ENCODE measurements at places on chromosomes 1 and 21.

DNA sequence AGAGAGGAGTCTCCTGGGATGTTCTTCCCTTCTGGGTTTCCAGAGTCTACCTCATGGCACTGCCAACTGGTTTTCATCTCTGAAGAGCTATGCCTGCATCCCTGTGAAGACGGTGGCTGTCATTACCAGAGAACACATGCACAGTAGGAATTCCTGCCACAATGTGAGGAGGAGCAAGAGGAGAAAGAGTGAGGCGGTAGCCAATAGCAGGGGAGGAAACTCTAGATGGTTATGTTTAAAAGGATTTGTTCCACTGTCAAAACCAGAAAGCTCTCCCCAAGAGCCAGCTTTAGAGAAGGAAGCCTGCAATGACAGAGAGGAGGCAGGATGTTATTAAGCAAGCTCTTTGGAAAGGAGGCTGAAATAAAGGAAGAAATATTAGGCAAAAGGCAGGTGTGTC is 12.3 kb downstream of the LMX1A start:
- DNase-seq: no peak

DNA sequence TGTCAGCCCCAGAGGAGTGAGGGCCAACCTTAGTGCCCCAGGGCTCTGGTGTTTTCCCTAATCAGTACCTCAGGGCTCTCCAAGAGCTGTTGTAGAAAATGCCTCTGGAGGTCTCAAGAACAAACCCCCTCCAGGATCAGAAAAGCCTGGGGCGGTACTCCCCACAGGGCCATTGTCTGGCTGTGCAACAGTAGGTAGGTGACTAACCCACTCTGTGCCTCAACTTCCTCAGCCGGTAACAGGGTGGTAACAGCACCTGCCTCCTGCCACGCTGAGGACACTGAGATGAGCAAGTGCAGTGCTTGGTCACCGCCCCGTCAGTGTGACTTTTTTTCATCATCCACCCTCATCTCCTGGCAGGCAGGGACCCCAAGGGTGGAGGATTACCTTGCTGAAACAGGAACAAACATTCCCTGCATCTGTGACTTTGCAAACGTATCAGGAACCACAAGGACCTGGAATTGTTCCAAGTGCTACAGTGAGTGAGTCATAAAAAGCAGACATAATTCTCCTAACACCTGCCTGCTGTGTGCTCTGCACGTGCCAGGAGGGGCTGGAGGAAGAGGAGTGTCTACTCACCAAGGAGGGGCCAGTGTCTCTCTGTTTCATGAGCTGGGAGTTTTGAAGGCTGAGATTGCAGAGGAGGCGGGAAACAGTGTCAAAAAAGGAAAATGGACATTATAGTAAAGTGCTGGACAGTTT is 440.8 kb downstream of the NPHP4 start:
- no peak for DNase-seq

DNA sequence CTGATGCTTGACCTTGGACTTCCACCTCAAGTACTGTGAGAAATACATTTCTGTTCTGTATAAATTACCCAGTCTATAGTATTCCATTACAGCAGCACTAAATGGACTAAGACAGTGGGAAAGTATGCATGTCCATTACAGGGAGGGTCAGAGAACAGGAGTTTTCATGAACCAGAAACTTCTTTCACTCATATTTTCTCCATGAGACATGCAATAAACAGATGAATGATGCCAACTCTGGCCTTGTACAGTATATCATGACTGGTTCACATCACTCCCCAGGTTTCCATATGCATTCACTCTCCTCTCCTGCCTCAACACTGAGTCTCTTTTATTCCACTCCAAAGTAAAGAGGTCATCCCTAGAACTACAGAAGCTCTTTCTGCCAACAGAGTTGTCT is 4.5 kb upstream of the IFI16 start:
- no peak for DNase-seq

DNA sequence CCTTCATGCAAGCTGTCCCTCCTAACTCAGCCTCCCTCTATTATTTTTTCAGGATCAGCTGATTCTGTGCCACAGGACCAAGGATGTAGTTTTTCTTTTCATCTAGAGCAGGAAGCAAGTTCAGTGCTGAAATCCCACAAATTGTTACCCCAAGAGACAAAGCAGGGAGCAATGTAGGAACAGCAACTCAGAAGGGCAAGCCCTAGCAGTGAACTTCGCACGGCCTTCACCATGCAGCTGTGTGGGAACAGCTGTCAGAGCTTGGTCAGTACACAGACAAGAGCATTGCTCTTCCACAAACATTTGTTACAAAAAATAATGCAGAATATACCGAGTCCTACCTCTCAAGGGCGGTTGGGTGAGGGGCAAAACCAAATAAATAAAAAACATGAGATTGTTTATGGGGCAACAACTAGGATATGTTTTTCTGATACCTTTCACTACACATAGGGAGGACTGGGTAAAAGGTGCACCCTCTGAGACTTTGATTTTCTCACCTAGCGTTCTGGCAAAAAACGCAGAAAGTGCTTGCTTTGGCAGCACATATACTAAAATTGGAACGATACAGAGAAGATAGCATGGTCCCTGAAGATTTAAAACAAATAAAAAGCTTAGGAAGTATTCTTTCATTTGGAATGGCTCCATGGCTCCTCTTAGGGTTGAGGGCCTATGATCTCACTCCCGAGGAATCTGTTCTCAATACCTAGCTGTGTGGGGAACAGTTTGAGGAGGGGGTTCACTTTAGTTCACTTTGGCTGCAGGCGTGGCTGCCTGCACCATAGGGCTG is 37.1 kb upstream of the ANGPTL7 start:
- DNase-seq: no peak

DNA sequence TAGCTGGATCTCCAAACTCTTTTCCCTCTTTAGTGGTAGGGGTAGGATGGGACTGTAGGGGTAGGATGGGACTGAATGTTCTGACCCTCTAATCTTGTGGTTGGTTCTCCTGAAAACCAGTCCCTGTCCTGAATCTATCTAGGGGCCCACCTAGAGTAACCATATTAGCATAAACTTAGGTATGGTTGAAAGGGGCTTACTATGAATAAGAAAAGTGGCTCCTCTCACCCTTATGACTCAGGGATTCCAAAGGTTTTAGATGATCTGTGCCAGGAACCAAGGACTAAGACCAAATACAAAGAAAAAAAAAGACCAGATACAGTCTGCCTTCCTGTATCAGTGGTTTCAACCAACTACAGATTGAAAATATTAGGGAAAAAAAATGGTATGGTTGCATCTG is 28.9 kb downstream of the RNF2 start:
- peak; percentile 9 for DNase-seq

DNA sequence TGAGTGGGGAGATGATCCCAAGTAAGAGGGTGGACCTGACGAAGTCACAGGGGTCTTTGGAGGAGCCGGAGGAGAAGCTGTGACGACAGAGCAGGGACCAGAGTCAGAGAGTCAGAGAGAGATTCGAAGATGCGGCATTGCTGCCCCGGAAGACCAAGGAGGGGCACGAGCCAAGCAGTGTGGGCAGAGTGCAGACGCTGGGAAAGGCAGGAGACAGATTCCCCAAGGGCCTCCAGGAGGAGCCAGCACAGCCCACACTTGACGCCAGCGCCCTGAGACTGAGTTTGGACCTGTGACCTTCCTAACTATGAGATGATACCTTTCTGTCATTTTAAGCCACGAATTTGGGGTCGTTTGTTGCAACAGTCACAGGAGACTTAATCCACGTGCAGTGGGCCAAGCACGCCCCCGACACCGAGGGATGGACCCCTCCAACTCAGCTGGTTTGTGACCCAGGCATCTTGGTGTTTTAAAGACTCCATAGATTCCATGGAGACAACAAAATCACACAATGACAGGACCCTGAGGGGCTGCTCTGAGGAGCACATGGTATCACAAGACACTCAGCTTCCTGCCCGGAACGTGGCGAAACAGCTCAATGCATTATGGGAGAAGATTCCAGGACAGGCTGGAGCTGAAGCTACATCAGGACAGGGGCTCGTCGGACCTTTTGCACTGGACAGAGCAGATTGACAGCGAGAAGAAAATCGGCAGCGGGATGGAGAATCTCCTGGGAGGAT is 11.0 kb upstream of the TFF1 start:
- no peak for DNase-seq

DNA sequence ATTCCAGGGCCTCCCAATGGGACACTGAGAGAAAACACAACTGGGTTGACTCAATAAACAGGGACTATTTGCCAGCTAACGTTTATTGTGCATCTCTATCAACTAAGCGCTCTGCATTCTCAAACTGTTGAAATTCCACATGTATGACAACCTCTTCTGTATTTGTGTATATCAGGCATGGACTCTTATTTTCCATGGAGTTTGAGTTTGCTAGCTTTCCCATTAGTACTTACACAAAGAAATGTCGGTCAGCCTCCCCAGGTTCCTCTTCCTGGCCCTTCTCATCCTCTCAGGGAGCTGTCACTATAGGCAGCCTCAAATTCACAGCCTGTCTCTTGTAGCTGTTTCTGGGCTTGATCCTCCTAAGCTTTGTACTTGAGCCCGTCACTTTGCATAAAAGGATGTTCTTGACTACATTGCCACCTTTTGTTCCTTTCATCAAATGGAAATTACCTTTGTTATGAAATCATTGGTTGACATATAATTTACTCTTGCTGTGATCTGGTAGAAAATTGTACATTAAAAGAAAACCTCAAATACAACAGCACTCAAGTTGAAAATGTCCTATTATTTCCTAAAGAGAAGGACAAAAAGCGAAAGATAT is 60.0 kb upstream of the NTPCR start:
- DNase-seq: no peak

GRCh38 chr1:24713176-24713575 is 32.1 kb upstream of the CLIC4 start:
- no peak for DNase-seq

GRCh38 chr1:68160021-68160420 is 72.3 kb downstream of the WLS start:
- no peak for DNase-seq

DNA sequence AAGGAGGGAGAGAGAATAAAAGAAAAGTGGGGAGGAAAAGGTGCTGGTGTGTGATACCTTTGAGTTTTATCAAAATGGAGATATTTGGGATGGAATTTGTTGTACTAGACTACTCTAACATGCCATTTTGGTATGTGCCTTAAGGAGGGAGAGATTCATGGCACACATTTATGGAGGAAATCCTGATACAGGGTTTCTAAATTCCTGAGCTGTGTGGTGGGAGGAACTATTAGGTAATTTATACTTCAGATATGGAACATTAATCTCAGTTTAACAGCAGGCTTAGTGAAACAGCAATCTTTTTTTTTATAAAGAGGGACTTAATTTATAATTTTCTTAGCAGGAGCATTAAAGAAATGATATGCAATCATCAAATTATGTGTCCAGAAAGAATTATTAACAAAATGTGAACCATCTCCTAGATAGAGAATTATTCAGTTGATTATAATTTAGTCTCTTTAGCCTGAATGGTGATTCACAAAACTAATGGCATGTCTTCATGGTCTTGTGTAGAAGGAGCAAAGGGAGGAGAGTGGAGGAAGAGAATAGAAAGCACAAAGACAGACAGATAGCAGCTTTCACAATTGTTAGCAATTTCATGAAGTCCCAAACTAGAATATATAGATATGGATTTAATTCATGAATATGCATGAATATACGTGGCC is 301.6 kb downstream of the HLX start:
- DNase-seq: no peak

DNA sequence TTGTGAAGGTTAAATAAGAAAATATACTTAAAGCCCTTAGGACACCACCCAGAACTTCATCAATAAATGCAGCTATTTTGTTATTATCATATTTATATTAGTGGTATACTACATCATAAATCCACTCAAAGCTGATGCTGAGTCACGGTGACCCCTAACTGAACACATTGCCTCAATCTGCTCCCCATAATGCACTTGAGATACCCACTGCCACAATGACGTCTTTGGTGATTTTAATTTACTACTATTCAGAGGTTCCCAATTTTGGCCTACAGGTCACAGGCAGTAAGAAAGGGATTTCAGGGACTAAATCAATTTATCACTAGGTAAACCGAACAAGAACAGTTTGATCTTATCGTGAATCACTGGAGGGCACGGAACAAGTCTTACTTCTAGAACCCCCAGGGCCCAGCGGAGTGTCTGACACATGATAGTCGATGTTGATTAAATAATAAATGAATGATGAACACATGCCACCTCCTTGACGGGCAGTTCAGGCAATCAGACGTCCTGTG is 493 bp upstream of the CHD1L start:
- no peak for DNase-seq

DNA sequence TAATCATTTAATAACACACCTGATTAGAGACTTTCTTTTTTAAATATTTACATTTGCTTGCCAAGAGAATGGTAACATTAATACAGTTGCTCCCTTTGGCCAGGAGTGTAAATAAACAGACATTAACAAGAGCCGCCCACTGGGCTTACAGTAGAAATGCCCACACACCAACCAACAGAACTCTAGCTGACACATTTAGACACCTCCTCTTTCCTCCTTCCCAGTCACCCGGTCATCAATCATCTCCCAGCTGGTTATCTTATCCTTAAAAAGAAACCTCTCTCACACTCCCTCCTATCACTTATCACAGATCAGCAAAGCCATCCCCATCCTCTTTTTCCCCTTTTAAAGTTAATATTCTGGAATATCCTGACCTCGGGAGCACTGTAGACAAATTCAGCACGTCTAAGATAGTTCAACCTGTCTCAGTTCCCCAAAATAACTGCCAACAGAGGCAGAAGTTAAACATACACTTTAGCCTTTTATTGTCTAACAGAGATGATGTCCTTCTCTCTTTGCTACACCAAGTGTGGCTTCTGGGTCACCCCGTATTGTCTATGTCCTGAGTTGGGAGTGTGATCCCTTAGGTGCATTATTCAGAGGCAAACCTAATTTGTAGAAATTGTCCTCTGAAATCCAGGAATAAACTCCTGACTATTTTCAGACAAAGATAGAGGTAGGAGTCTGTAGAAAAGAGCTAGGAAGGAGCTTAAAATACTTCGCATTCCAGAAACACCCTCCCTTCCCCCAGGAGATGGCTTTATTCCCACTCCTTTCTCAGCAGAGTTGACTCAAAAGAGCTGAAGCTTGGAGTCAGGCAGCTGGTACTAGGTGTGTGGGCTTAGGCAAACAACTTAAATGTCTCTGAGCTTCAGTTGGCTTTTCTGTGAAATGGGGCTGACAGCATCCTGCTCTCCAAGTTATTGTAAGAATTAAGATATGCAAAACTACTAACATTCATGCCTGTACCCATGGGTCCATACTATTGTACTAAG is 8.8 kb downstream of the MYCL start:
- no peak for DNase-seq

DNA sequence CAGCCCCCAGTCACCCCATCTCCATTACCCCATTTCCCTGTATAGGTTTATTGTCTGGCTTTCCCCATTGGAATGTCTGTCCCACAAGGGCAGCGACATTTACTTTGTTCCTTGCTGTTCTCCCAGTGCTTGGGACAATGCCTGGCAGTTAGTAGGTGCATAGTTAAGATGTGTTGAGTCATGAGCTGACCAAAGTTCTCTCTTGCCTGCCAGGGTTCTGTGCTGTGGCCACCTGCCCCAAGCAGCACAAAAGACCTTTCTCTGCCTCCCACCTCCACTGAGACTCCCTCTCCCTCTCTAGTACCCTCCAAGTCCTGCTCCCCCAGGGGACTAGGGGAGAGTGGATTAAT is 40.0 kb downstream of the TMCO4 start:
- DNase-seq: no peak

- no peak for DNase-seq
Observed at GRCh38 chr1:97112442-97112841, 390.9 kb downstream of the PTBP2 start.

- DNase-seq: no peak
Observed at GRCh38 chr1:85660541-85660940, 47.7 kb downstream of the ZNHIT6 start.

GRCh38 chr1:30764939-30765555 is 7.5 kb upstream of the LAPTM5 start:
- DNase-seq: no peak

- no peak for DNase-seq
Observed at GRCh38 chr1:59986516-59987310, 60.1 kb upstream of the CYP2J2 start.

- peak; percentile 60 for DNase-seq
Observed at GRCh38 chr1:81254560-81254959, 546.2 kb upstream of the ADGRL2 start.
